Activated CD4-positive, alpha-beta memory T cell treated with anti-CD3 and anti-CD28 coated beads for 36 hours (primary cell): ENCODE measurements at places on chromosomes 6 and 20. TPM values are rescaled to one million over a fixed set of nuclear protein-coding genes. Genes with fewer than 3 reads are reported as not detected.

Gene TRDN
- not detected for total RNA-seq

Gene UBE2C
- total RNA-seq = 196 TPM

GRCh38 chr6:131787766-131788712, 19.8 kb upstream of the ENPP1 start:
- no peak overlapping the region for H3K4me3 ChIP-seq
- no peaks in the 10 kb centered on the region for H3K36me3 ChIP-seq
- no peak overlapping the region for H3K27ac ChIP-seq
- peaks cover 2% of the 10 kb centered on the region for H3K27me3 ChIP-seq
- peaks cover 7% of the 10 kb centered on the region for H3K4me1 ChIP-seq

DNA sequence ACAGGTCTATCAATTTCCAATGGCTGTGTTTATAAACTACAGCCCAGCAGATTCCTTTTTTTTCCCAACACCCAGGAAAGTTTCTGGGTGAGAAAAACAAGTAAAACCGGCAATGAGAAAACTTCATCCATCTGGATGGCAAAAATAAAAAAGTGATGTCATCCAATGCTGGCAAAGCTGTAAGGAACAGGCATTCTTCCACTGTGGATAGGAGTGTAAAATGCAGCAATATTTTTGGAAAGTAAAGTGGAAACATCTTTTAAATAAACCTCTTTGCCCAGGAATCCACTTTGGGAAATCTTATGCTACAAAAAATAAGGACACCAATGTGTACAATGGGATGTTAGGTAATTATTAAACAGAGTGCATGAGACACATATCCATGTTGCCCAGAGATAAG, 102.1 kb upstream of the NT5E start:
- no peaks in the 10 kb centered on the region for H3K4me1 ChIP-seq
- peaks cover 3% of the 10 kb centered on the region for H3K27me3 ChIP-seq
- no peaks in the 10 kb centered on the region for H3K36me3 ChIP-seq
- H3K27ac ChIP-seq = no peak overlapping the region

DNA sequence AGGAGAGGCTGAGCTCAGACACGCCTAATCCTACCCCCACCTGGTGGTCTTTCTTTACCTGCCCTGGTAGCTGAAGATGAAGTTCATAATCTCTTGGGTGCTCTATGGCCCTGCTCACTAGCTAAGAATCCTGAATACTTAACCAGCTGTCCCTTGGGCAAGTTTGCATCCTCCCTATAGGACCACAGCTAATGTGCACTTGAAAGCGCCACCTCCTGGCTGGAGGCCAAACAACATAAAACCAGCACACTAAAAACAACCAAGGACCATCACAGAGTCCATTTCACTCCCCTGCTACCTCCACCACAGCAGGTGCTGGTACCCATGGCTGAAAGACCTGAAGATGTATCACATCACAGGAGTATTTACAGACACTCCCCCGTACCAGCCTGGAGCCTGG, 155.5 kb upstream of the SLC24A3 start:
- H3K4me1 ChIP-seq = no peaks in the 10 kb centered on the region
- H3K27me3 ChIP-seq = peaks cover 4% of the 10 kb centered on the region
